Endothelial cell (in vitro differentiated cells): ENCODE measurements at places on chromosomes 5 and 9. TPM values are rescaled to one million over a fixed set of nuclear protein-coding genes. Genes with fewer than 3 reads are reported as not detected.

GRCh38 chr5:160491438-160491837, 69.8 kb downstream of the PTTG1 start:
- DNase-seq, result no peak

DNA sequence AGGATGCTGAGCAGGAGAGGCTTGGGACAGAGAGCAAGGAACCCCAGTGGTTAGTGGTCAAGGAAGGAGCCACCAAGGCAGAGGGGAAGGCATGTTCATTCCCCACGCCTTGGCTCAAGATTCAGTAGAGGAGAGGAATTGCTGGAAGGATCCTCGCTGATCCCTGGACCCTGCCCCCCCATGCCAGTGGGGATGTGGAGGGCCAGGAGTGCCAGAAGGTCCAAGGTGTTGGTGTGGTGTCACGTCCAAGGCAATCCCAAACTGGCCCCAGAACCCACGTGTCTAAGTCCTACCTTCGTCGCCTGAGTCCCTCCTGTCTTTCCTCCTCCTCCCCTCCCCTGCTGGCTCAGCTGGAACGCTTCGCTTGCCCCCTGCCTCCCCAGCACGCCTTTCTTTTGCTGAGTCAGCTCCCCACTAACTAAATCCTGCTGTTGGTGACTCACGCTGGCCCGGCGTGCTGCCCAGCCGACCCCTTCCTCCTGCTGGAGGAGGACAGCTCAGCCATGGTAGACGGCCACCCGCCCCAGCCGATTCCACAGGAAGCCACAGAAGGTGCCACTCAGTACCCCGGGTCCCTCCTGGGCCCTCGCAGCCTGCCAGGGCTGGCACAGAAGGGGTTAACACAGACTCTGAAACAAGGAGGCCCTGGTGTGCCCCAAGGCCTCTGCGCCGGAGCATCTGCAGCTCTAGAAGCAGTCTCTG, 37.6 kb upstream of the ORM1 start:
- no peak for DNase-seq

- DNase-seq, result no peak
Measured at GRCh38 chr9:627336-627970, 214.0 kb upstream of the DMRT1 start.

DNA sequence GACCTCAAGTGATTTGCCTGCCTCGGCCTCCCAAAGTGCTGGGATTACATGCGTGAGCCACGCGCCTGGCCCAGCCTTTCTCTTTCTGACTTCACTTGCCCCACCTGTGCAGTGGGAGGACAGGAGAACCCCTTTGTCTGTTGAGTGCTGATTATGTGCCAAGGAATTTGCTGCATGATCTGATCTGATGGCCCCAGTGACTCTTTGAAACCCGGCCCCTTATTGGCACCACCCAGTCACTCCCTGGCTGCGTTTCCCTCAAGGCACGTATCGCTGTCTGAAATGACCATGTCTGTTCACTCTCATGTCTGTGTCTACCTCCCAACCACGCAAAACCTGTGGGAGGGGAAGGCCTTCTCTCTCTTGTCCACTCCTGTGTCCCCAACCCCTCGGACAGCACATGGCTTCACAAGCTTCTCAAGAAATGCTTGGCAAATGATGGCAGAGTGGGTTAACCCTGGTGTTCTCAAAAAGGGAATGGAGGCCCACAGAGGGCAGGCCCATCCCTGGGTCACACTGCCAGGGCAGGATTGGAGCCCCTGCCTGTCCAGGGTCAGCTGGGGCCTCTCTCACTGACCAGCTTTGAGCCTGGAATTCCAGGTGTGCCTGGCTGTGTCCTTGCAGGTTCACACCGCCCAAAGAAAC, 21.9 kb downstream of the NEK6 start:
- no peak for DNase-seq

The BAAT gene
- total RNA-seq, result not detected
